ENCODE measurements at places on chromosomes 11 and 22.

DNA sequence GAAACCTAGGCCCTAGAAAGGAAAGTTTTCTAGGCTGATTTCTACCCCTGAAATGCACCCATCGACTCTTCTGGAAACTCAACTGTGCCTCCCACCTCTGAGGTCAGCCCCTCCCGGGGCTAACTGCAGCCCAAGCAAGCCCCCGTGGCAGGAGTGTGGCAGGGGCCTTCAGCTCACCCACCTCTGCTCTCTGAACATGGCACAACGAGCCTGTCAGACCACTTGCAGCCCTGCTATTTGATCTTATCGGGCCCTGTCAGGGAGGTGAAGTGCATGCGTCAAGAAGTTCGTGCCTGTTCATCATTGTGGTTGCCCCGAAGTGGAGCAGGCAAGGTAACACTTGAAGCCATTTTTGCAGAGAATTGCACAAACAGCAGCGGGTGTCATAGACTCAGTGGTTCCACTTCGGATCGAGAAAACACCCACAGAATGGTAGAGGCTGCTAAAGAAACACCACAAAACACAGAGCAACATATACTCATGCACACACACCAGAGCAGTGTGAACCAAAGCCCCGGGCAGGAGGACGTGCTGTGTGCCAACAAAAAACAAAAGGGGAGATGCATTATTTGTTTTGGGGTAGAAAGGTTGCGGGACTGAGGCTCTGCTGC, 262.7 kb downstream of the ETS1 start:
- DNase-seq: no peak

- peak; percentile 51 for DNase-seq
These were observed 43.4 kb upstream of the SC5D start for GRCh38 chr11:121249039-121249663.

DNA sequence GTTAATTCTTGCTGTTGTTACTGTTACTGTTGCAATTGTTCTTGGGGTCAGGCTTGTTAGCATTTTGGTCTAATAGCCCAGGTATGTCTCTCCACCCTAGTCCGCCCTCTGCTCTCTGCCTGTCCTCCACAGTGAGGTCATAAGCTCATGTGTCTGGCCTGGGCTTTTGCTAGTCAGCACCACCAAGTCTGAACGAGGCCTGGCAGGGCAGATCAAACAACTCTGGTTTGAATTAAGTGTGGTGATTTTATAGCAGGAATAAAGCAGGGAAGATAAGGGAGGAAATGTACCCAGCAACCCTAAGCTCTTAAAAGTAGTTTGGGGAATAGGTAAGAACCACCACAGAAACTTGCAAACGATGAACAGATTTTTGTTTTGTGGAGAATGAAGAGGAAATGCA, 98.7 kb downstream of the ABTB2 start:
- no peak for DNase-seq

- DNase-seq: no peak
These were observed 30.1 kb downstream of the SMCO4 start for GRCh38 chr11:93512949-93513667.

DNA sequence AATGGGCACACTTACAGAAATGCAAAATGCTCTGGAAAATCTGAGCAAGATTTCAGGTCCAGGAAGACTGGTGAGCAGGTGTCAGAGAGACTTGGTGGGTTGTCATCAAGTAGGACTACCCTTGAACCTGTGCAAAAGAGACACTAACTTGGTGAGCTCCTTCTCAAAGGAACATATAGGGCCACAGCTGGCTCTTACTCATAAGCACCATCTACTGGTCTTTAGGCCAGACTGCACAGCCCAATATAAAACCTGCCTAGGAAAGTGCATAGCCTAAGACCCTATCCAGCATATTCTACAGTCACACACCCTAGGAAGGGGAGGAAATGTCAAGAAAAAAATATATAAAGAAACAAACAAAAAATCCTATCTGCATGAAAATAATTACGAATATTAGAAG, 18.2 kb upstream of the OR10W1 start:
- peak; percentile 56 for DNase-seq
